ENCODE measurements at places on chromosomes 7 and 10. TPM values are rescaled to one million over a fixed set of nuclear protein-coding genes. Genes with fewer than 3 reads are reported as not detected.

CCL26 gene
- 0.33 TPM for total RNA-seq

SCART1 gene
- total RNA-seq: 3.0 TPM

CDHR3 gene
- total RNA-seq: 12.9 TPM

ACTL6B gene
- total RNA-seq: not detected

BTRC gene
- 10.6 TPM for total RNA-seq

FASTK gene
- total RNA-seq: 108 TPM

ANXA7 gene
- 170 TPM for total RNA-seq

CFAP43 gene
- total RNA-seq: 0.15 TPM

Measured in smooth muscle cell of trachea (primary cell).